ENCODE measurements at places on chromosomes 2 and 18. TPM values are rescaled to one million over a fixed set of nuclear protein-coding genes. Genes with fewer than 3 reads are reported as not detected.

KLHL41 gene
- total RNA-seq = 1.1 TPM

- no peak for DNase-seq
Measured at GRCh38 chr2:65213035-65213434, 14.6 kb upstream of the ACTR2 start.

NRP2 gene
- 55.8 TPM for total RNA-seq

DNA sequence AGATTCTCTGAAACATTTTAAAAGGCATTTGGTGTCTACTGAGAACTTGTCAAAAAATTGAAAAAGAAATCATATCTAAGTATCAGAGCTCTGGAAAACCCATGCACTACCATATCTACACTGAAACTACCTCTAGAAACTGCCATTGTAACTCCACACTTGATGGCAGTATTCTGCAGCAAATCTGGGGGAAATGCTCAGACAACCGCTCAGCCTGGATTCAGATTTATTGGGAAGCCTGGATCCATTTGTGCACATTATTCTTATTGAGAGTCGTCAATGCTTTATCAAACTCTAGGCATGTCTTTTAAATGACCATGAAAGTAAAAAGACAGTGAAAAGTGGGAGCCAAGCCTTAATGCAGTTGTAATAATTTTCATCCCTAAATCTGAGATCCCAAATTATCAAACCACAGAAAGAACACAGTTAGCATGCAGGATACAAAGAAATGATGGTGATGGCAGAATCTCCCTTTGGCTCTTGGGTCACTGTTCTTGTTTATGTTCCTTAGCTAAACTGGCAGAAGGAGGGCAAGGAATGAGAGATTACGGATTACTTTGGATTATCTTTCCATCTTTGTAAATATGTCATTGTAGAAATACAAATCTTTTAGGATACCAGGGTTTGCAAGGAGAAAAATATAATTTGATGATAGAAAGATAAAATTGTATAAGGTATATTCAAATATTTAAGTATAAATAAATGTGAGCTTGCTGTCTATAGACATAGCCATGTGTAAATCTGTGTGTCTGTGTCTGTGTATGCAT, 512.1 kb upstream of the SYT4 start:
- no peak for DNase-seq

- no peak for DNase-seq
Measured at GRCh38 chr2:166106431-166107015, 21.3 kb downstream of the SCN1A start.

- DNase-seq = no peak
Measured at GRCh38 chr18:72410399-72410798, 133.7 kb downstream of the CBLN2 start.

CCDC141 gene
- total RNA-seq = 2.8 TPM

DNA sequence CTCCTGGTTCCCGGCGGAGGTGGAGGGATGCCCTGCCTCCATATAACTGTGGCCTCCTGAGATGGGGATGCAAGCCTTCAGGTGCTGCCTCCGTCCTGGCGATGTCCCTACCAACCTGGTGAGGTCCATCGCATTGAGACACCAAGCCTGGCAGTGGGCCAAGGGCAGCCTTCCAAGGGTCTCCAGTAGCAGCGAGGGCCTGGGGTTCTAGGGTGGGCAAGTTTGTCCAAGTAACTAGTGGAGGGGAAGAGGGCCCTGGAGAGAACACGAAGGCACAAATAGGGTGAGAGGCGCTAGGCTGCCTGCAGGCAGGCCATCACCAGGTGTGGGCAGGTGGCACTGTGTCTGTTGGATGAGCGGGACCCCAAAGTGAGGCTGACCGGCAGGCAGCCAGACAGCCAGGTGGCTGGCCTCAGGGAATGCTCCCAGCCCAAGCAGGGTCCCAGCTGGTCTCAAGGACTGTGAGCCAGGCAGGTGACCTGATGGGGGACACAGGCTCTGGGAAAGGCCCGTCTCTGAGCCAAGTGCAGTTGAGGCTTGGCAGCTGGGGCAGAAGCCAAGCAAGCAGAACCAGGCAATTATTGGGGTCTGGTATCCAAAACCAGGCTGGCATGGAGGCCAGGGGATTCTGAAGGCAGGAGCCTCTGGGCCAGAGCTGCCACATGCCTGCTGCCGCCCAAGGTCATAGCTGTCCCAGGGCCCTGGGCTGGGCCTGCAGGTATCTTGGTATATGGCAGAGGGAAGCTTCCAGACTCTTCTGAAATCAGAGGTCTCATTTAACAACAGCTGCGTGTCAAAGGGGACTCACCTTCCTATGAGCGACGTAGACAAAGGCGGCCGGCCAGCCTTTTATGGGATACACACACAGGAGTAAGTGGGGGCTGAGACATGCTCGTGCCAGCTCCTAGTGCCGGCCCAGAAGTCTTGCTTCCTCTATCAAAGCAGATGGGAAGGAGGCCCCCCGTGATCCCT, 23.4 kb downstream of the RAMP1 start:
- no peak for DNase-seq

PAIP2B gene
- total RNA-seq = 11.6 TPM

DNA sequence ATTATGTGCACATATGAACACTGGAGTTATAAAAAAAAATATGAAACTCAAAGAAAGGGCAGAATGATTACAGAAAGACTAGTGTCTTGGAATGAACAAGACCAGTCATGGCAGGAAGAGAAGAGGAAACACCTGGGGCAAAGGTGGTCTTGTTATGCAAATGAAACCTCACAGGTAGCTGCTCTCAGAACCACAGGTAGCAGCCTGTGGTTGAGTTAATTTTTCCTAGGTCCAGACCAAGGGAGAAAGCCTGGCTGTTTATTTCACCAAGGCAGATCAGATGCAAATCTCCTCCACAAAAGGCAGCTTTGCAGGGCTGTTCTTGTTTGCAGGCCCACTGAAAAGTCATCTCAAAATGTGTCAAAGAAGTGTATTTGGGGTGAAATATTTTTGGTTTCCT, 785.8 kb downstream of the RNF144A start:
- no peak for DNase-seq

GRCh38 chr2:180846756-180847472, 133.5 kb upstream of the UBE2E3 start:
- no peak for DNase-seq

- no peak for DNase-seq
Measured at GRCh38 chr18:62242955-62243354, 55.9 kb downstream of the RELCH start.

DNA sequence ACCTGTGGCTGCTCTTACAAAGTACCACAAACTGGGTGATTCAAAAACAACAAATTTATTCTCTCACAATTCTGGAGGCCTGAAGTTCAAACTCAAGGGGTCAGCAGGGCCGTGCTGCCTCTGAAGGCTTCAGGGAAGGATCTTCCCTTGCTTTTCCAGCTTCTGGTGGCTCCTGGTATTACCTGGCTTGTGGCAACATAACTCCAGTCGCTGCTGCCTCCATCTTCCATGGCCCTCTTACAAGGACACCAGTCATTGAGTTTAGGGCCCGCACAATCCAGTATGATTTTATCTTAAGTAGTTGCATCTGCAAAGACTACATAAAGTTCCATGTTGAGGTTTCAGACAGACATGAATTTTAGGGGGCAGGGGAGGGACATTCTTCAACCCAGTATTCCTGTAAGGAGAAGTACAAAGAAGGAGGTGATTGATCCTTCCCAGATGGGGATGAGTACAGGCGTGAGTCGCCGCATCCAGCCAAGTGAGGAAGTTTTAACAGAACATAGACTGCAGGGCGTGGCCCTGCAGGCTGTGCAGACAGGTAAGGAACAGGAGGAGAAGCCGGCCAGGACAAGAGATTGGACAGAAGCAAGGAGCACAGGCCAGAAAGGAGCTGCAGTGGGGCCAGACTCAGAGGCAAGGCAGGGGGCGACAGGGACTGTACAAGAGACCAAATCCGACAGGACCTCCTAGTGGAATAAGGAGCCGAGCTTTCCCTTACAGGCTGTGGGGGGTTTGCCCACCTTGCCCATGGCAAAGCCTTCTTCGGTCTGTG, 44.4 kb upstream of the BZW1 start:
- no peak for DNase-seq

DNA sequence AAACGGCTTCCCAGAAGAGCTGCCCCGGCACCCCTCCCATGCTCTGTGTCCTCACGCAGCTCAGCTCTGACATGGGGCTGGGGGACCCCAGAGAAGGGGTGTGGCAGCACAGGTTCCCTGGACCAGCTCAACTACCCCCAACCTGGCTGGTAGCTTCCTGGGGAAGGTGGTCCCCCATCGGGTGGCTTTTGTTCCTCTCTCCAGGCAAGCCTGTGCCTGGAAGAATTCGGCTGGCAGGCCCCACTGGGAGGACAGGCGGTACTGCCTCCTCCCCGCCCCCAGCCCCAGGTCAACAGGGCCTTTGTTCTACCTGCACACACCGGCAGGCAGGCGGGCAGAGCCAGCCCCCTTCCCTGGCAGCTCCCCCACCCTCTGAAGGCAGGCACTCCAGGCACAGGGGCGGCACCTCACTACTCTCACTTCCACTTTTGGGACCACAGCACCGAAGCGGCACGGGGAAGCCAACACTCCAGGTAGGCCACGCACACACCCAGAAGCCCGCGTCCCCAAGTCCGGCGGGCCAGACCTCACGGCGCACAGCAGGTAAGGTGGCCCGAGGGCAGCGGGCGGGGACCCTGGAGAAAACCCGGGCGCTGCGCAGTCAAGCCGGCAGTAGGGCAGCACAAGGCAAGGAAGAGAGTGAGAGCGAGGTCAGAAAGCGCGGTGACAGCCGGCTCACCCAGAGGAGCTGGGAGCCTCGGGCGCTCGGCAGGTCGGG, 1.3 kb downstream of the HS6ST1 start:
- peak; percentile 46 for DNase-seq

DNA sequence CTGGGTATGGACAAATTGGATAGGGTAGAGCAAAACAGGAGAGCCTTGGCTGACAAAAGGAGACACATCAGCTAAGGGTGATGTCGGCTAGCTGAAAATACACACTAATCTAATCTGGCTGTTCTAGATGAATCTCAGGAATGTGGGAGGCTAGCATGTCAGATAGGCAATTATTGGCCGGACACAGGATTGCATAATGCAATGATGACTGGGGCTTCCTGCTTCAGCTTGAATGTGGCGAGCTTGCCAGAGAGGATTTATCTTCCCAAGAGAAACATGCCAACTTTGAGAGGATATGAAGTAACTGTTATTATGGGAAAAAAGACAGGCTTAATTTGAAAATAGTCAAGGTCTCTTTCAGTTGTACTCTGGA, 102.4 kb downstream of the TRIB2 start:
- peak; percentile 85 for DNase-seq

NT5C1B gene
- total RNA-seq = not detected

ASXL3 gene
- total RNA-seq = 5.9 TPM

- no peak for DNase-seq
Measured at GRCh38 chr2:238043851-238044250, 16.9 kb upstream of the SCLY start.

IL1A gene
- 5.9 TPM for total RNA-seq

DNA sequence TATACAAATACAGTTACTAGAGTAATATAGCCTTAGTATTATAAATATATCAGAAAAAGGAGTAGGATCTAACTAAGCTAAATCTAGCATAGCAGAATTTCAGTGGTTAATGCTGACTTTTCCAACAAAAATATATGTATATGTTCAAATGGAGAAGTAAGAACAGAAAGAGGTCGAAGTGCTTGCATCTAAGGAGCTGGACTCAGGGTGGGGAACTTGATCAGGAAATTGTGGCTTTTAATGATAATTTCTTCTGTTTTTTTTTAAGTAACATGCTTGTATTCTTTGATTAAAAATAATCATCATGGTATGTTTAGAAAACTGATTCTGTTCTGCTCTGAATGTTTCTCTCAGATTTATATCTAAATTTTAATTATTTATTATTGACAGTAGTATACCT, 327.1 kb downstream of the GALNT13 start:
- no peak for DNase-seq

- no peak for DNase-seq
Measured at GRCh38 chr18:11607906-11608305, 1.5 kb upstream of the SLC35G4 start.

FEV gene
- not detected for total RNA-seq

DNA sequence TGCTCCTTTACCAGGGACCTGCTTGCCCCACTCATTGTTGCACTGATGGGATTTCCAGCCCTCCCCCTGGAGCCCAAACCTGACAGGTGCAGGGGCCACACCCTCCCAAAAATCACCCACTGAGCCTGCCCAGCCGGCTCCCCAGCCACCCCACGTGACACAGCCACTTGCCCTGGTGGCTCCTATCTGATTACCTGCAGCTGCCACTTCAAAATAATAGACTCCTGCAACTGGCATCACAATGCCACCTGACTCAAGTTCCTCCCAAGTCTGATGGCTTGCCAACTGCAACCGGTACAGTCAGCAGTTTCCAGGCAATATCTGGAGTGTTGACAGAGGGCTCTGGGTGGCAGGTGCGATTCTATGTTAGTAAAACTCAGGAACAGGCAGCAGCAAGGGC, 66.2 kb downstream of the CRACDL start:
- peak; percentile 87 for DNase-seq

EVX2 gene
- total RNA-seq = not detected

- DNase-seq = no peak
Measured at GRCh38 chr2:132738223-132738622, 68.2 kb upstream of the LYPD1 start.

DNA sequence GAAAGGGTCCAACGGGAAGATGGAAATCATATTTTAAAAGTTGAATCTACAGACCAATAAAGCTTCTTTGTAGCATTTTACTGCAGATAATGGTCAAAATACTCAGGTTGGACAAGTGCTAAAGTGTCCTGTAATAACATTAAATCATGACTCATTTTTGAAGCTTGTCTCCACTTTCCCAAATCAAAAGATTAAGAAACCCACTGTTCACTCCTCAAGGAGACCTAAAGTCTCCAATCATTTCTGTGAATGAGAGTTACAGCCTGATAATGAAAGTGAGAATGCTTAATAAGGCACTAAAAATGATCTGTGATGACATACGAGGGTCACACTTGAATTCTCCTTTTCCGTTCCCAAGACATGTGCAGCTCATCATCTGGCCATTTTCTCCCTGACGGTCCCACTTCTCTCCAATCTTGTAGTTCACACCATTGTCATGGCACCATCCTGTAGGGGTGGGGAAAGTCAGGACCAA, 53.4 kb downstream of the ATIC start:
- no peak for DNase-seq
